ENCODE measurements at places on chromosomes 12 and 14.

DNA sequence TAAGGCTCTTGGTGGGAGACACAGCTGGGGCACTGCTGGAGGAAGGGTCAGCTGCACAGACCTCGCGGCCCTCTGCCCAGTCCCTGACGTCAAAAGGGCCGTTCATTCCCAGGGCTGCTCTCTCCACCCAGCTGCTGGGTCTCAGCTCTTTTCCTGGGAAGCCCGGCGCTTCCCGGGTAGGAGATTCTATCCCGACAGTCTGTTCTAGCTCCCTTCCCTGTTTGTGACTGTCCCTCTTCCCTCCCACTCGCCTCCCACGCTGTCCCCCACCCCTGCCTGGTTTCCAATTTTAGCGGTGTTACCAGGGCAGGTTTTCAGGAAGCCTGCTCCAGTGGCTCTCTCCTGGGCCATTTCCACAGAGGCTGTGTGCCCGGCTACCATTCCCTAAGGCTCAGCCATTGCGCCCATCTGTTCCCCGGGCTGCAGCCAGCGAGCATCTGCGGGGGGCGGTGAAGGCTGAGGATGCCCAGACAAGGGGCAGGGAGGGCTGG is 186.6 kb downstream of the CACNA1C start:
- DNase-seq = no peak

DNA sequence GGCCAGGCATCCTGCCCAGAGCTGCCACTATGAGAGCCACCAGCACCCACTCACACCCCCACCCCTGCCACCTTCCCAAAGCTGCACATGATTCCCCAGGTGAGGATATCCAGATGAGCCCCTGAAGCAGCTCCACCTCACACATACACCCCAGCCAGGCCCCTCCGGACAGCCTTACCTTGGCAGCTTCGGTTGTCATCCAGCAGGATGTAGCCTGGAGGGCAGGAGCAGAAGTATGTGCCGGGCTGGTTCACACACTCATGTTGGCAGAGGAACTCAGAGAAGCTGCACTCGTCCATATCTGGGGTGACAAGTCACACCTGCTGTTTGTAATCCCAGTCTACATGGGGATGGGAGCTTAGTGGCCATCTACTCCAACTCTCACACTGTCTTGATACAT is 15.4 kb upstream of the TC2N start:
- DNase-seq = no peak

GRCh38 chr14:49461529-49462401 is 124.4 kb downstream of the RPS29 start:
- peak; percentile 77 for DNase-seq

DNA sequence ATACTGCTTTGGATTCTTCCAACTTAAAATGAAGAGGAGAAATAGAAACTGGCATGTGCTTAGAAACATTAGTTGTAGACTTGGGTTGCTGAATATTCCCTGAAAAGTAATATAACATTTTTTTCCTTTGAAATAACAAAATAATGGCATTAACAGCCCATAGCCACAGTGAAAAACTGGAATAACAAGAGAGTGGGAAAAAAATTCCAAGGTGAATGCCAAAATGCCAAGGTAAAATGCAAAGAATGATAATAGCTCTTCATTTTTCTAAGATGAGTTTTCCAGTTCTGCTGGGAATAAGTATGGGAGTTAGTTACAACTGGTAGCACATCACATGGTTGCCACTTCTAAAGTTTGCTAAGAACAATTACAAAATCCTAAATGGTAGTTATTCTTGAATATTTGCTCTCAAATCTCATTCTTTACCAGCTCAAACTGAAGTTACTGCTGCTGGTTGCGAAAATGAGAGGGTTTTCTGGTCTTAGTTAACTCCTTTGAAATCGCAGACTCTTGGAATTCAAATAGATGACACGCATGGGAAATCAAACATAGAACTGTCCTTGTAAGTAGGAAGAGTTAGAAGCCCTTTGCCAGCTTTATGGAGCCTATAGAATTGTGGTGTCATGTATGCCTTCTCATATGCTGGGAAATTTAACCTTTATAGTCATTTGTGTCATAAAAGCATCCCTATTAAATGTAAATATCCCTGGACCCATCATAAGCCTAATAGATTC is 165.0 kb upstream of the DCN start:
- DNase-seq = no peak

DNA sequence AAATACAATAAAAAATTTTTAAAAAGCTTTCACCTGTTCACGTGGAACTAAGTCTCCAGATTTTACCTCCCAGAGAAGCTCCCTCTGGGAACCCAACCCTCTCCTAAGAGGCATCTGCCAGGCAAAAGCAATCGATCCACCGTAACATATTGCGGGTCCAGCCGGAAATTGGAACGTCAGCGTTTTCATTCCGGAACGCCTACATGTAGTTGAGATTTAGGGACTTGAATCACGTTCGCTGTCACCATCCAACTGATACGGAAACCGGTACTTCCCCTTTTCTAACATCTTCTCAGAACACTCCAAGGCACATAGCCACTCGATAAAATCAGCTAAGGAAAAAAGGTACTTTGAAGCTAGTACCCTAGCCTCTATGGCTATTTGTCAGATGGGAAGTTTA is 70.3 kb downstream of the COX16 start:
- DNase-seq = no peak

- DNase-seq = no peak
Observed at GRCh38 chr12:29024117-29024516, 125.0 kb upstream of the FAR2 start.

- no peak for DNase-seq
Observed at GRCh38 chr14:55781046-55781445, 201.0 kb downstream of the KTN1 start.

GRCh38 chr14:54808326-54809161 is 94.1 kb downstream of the GCH1 start:
- DNase-seq = no peak

DNA sequence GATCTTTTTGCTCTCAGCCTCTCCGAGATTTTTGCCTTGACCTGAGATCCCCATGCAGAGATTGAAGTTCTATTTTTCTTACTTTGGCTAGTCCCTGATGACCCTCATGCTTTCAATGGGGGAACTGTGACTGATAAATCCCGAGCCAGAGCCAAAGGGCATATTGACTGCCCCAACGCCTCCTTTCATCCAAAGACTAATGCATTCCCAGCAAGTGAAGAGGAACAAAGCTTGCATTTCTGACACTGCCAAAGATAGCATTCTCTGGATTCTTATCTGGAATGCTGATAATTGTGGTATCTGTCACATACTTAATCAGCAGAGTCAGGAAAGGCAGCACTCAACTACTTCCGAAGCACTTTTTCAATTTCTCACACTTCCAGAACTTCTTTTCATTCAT is 152.3 kb upstream of the EGLN3 start:
- DNase-seq = no peak

- no peak for DNase-seq
Observed at GRCh38 chr14:103442288-103442687, 57.1 kb downstream of the MARK3 start.

DNA sequence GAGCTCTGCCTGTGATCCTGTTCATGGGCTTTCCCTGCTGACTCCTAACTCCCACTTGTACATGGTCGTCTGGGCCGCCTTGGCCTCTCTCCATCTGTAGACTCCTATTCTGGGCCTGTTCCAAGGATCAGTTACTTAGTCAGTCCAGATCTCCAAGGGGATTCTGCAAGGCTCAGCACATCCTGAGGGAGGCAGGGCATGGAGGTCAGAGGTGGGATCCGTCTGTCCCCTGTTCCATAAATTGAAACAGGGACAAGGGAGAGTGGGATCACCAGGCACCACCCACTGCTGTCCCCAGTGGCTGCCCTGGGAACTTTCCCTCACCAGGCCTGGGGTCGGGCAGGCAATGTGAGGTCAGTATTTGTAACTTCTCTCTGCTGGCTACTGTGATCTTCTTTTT is 43.5 kb downstream of the KCTD10 start:
- no peak for DNase-seq

DNA sequence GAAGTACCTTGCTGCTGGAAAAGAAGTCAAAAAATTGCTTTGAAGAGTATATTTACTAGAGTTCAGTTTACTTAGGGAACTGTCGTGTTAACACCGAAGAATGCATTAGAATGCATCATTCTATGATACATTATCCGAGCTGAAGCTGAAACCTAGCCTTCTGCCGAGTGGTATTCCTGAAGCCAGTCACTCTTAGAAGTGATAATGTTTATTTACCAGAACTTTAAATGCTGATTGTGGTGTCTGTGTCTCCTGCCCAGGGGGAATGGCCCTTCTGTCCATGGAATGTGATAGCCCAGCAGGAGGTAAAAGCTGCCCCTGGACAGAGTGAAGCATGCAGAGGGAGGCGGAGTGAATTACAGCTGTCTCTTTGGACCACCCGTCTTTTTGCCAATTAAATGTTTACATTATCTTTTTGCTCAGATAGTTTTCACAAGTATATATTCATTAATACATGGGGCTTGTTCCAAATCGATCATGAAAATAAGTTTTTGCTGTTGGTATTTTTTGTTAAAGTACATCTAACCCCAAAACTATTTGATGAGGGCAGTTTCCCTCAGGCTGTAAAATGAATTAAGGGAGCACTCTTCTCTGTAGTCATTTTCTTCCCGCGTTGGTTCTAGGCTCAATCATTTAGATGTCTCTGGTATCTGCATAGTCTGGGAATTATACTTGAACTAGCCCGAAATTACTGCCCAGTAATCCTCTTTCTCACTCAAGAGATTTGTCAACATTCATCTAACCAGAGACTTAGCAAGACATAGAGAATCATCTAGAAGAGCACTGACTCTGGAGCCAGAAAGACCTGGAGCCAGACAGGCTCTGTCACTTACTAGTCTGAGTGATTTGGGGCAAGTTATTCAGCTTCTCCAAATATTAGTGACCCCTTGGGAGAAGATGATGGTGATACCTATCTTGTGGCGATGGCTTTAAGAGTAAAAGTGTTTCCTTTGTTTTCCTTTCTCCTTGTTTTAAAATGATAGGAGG is 147.6 kb downstream of the CRADD start:
- peak; percentile 52 for DNase-seq

DNA sequence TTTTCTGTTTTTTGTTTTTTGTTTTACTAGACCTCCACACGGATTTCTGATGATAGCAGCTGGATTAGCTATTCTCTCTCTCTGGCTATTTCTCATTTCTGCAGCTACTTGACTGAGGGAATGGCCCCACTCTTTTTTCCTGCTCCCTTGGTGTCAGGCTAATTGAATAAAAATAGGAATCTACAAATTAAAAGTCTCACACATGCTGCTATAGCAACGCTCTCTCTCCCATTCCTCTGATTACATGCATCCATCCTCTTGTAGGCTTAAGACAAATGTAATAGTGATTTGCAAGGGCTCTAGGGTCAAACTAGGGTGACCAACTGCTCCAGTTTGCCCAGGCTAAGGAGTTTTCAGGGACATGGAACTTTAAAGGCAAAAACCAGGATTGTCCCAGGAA is 221.8 kb downstream of the PHLDA1 start:
- DNase-seq = no peak

- peak; percentile 84 for DNase-seq
Observed at GRCh38 chr14:77459072-77459723, 1.3 kb downstream of the AHSA1 start.

DNA sequence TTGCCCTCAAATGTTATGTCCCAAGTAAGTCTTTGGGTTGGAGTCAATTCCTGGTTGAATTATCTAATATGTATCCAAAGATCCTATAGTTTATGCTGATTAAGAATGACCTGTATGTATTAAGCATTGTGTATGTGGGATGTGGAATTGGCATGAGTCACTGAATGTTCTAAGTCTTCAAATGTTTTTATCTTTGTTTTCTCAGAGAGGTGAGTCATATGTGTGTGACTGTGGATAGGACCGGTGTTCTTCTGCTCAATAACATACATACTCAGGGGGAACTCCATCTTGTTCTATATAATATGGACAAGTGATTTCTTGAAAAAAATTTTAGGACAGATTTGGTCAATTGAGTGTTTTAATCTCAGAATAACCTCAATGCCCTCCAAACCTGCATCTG is 57.9 kb downstream of the NAV3 start:
- DNase-seq = peak; percentile 53

- DNase-seq = peak; percentile 54
Observed at GRCh38 chr12:39972119-39972518, 133.8 kb downstream of the SLC2A13 start.

DNA sequence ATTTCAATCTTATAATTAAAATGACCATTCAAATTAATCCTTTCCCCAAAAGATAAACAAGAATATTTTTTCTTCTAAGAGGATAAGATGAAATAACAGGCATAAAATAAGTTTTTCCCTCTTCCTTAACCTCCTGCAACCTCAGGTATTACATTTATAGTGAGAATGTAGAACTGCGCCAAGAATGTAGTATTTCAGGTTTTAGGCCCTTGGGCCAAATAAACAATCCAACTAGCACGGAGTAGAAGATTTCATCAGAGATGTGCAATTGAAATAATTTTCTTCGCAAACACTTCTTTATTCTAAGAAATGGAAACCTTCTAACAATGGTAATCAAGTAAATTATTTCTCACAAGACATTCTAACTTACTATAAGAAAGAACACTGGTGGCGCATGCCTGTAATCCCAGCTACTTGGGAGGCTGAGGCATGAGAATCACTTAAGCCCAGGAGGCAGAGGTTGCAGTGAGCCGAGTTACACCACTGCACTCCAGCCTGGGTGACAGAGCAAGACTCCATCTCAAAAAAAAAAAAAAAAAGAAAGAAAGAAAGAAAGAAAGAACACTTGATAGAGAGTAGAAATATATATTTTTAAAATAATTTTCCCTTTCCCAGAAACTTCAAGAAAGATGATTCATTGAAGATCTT is 100.8 kb downstream of the TAOK3 start:
- DNase-seq = no peak

DNA sequence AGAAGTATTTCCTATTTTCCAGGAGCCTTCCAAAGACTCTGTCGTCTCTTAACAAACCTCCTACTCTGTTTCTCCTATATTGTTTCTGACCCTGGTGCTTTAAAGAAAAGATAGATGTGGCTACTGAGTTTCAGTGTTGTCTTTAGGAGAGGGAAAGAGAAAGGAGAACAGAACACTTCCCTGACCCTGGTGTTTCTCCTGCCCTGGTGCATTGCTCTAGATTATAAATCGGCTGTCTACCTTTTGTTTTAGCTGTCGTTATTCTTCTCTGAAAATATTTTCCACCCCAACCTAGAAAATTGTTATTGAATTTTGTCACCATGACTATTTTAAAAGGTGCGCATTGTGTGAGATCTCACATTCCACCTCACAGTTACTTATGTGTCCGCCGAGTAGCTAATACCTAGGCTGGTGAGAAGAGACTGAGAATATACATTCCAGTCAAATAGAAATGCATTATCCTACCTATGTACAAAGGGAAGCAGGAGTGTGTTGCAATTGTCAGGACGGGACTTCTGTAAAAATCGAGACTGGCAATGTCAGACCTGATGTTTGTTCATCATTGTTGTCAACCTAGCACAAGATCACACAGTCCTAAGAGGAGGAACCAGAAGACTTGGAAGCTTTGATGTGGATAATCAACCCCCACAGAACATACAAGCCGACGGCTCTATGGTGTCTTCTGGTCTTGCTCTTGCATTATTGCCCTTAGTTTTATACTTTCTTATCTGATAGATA is 108.7 kb upstream of the SLC38A4 start:
- DNase-seq = no peak

DNA sequence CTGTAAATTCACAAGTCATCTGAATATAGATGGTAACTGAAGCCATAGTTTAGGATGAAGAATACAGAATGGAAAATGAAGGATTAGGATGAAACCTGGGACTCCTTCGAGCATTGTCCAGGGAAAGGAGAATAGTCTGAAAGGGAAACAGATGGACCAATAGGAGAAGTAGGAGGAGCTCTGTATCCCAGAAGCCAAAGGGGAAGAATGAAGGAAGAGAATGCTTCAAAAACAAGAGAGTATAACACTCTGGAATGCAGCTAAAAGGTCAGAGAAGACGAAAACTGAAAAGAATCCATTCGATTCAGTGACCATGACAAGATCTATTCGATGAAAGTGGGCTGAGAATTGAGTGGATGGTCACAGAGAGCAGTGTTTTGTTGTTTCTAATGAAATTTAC is 1.0 kb downstream of the GMFB start:
- peak; percentile 68 for DNase-seq
